Mesothelial cell of epicardium (in vitro differentiated cells): ENCODE measurements at places on chromosomes 2 and 18. TPM values are rescaled to one million over a fixed set of nuclear protein-coding genes. Genes with fewer than 3 reads are reported as not detected.

Gene TIA1
- 411 to 439 TPM (median 428 TPM) in 3 replicates for total RNA-seq

Gene CCDC85A
- total RNA-seq: 1.8 to 2.2 TPM (median 1.9 TPM) in 3 replicates

Gene TBR1
- 0.09 to 0.13 TPM in 2 of 3 replicates, not detected in the other for total RNA-seq

Gene POMC
- 0.29 TPM in 1 of 3 replicates, not detected in the others for total RNA-seq

Gene DOK6
- total RNA-seq: 3.9 to 5.1 TPM (median 4.9 TPM) in 3 replicates

Gene RPIA
- total RNA-seq: 22.5 to 23.5 TPM (median 23.3 TPM) in 3 replicates

Gene ITM2C
- total RNA-seq: 269 to 275 TPM (median 270 TPM) in 3 replicates

Gene TCF23
- total RNA-seq: 0.04 TPM in 1 of 3 replicates, not detected in the others

Gene NFU1
- 31.9 to 35.6 TPM (median 34.7 TPM) in 3 replicates for total RNA-seq

Gene GBX2
- total RNA-seq: 0.40 to 1.1 TPM (median 0.79 TPM) in 3 replicates

Gene TRPM8
- not detected in 3 replicates for total RNA-seq

Gene DSC2
- total RNA-seq: 61.3 to 64.7 TPM (median 63.0 TPM) in 3 replicates

Gene SLC30A3
- total RNA-seq: 2.3 to 3.4 TPM (median 3.1 TPM) in 3 replicates

Gene NCL
- total RNA-seq: 631 to 645 TPM (median 634 TPM) in 3 replicates

Gene TFPI
- total RNA-seq: 80.0 to 89.7 TPM (median 87.9 TPM) in 3 replicates

Gene PLGLB2
- 7.4 to 8.1 TPM (median 7.5 TPM) in 3 replicates for total RNA-seq

Gene LIMS3
- total RNA-seq: 2.0 to 3.1 TPM (median 2.1 TPM) in 3 replicates

Gene PSMD14
- 46.3 to 48.0 TPM (median 46.9 TPM) in 3 replicates for total RNA-seq

Gene SERPINB11
- total RNA-seq: not detected in 3 replicates

Gene ZNF397
- 40.8 to 44.2 TPM (median 43.3 TPM) in 3 replicates for total RNA-seq

Gene MOCOS
- total RNA-seq: 2.2 to 3.2 TPM (median 3.2 TPM) in 3 replicates

Gene TOGARAM2
- total RNA-seq: 0.16 to 0.40 TPM (median 0.38 TPM) in 3 replicates

Gene CCL20
- total RNA-seq: 0.36 TPM in 1 of 3 replicates, not detected in the others

Gene FNDC4
- total RNA-seq: 8.1 to 8.4 TPM (median 8.4 TPM) in 3 replicates

Gene CCDC150
- 16.6 to 18.0 TPM (median 16.8 TPM) in 3 replicates for total RNA-seq

Gene C2orf80
- not detected in 3 replicates for total RNA-seq

Gene FLACC1
- total RNA-seq: 0.78 to 1.2 TPM (median 1.1 TPM) in 3 replicates

Gene TTC32
- 16.8 to 20.8 TPM (median 20.6 TPM) in 3 replicates for total RNA-seq

Gene SKA1
- total RNA-seq: 5.0 to 5.9 TPM (median 5.5 TPM) in 3 replicates

Gene RAB12
- 31.7 to 33.2 TPM (median 33.0 TPM) in 3 replicates for total RNA-seq

Gene STAT4
- total RNA-seq: 1.9 to 2.9 TPM (median 2.4 TPM) in 3 replicates

Gene FAP
- 47.1 to 59.6 TPM (median 50.5 TPM) in 3 replicates for total RNA-seq

Gene RUFY4
- not detected in 3 replicates for total RNA-seq

Gene HRH4
- total RNA-seq: 0.07 TPM in 1 of 3 replicates, not detected in the others

Gene FOSL2
- total RNA-seq: 60.3 to 62.3 TPM (median 60.5 TPM) in 3 replicates

Gene FAM228A
- 1.1 to 1.4 TPM (median 1.4 TPM) in 3 replicates for total RNA-seq

Gene ALPI
- total RNA-seq: not detected in 3 replicates

Gene TEKT4
- total RNA-seq: not detected in 3 replicates

Gene IL1A
- 3.9 to 4.8 TPM (median 4.4 TPM) in 3 replicates for total RNA-seq

Gene CAPN14
- 0.40 to 0.54 TPM (median 0.47 TPM) in 3 replicates for total RNA-seq

Gene ALLC
- total RNA-seq: not detected in 3 replicates

Gene ABCG8
- not detected in 3 replicates for total RNA-seq

Gene FASTKD2
- total RNA-seq: 26.2 to 29.5 TPM (median 28.4 TPM) in 3 replicates
